ENCODE measurements at places on chromosomes 5 and 9.

DNA sequence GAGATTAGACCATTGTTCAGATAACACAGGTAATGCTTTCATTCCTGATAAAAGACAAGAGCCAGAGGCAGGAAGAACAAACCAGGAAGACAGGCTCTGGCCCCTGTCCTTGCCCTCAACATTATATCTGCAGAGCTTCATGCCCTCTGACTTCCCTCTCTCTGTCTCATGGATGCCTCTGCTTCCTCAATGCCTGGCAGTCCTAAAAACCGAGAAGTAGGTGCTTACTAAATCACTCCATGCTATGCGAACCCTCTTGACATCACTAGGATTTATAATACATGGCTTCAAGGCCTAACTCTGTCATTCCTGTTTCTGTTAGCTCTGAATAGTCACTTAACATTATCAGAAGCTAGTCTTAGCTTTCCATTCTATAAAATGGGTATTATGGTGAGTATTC, 117.8 kb downstream of the TLR4 start:
- no peak for DNase-seq

- DNase-seq, result no peak
Measured at GRCh38 chr5:94157704-94158539, 416.5 kb upstream of the POU5F2 start.

- no peak for DNase-seq
Measured at GRCh38 chr9:22103685-22104575, 94.8 kb upstream of the CDKN2B start.

DNA sequence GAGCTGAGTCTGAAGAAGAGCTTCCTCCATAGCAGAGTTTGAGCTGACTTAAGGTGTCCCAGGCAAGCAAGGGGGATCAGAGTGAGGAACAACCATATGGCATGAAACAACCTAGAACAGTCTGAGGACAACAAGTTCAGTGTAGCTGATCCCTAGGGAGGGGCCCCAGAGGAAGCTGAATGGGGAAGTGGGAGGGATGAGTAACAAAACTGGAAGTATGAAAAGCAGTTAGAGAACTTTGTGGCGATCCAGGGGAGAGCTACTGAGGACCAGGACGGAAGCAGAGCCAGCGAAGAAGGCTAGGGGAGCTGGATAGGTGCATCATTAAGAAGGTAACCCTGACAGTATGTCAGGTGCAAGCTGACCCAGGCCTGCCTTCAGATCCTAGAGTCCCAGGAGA, 580.8 kb downstream of the BNC2 start:
- DNase-seq, result no peak

DNA sequence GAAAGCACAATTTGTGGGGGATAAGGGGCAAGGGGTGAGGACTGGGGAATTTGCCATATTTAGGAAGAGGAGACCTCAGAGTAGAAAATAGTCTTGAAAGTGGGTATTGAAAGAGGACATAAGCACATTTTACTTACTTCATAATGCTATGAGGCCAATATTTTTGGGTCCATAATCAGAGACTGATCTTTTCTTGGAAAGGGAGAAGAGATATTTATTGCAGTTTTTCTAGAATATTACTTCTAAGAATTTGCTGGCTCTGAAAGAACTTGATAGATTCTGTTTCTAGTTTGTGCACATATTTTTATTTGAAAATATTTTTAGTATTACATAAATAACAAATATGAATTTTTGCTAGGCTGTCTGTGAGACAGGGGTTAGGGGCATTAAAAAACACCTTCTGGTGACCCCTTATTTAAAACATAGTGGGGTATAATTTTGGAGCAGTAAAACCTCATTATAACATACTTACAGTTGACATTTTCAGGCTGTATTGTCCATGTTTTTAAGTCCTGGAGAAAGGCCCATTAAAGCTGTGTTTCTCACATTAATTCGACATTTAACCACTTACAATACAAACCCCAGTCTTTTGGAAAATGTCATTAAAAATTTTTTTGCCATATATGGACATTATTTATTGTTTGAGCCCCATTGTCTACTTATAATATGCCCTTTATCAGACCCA, 118.9 kb upstream of the NFIB start:
- no peak for DNase-seq

DNA sequence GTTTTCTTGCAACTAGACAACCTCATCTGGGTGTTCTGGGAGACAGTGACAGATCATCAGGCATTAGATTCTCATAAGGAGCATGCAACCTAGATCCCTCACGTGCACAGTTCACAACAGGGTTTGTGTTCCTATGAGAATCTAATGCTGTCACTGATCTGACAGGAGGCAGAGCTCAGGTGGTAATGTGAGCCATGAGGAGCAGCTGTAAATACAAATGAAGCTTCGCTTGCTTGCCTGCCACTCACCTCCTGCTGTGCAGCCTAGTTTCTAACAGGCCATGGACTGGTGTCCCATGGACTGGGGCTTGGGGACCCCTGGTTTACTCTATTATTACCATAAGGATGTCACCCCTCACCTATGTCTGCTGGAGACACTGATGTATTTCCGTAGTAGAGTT, 166.8 kb downstream of the PSAT1 start:
- DNase-seq, result no peak

- no peak for DNase-seq
Measured at GRCh38 chr5:129063483-129064113, 31.0 kb upstream of the ISOC1 start.

- DNase-seq, result no peak
Measured at GRCh38 chr5:137735555-137736284, at the start of gene KLHL3. Gene KLHL3, minus strand, starts transcription at chr5:137736089. Its CDS starts 443 bp downstream, at chr5:137735646.

- DNase-seq, result no peak
Measured at GRCh38 chr9:72743836-72744235, 209.0 kb downstream of the ALDH1A1 start.

- DNase-seq, result no peak
Measured at GRCh38 chr9:122109035-122109813, 16.1 kb upstream of the TTLL11 start.

- DNase-seq, result no peak
Measured at GRCh38 chr5:71925608-71926091, 181.6 kb upstream of the MAP1B start.

DNA sequence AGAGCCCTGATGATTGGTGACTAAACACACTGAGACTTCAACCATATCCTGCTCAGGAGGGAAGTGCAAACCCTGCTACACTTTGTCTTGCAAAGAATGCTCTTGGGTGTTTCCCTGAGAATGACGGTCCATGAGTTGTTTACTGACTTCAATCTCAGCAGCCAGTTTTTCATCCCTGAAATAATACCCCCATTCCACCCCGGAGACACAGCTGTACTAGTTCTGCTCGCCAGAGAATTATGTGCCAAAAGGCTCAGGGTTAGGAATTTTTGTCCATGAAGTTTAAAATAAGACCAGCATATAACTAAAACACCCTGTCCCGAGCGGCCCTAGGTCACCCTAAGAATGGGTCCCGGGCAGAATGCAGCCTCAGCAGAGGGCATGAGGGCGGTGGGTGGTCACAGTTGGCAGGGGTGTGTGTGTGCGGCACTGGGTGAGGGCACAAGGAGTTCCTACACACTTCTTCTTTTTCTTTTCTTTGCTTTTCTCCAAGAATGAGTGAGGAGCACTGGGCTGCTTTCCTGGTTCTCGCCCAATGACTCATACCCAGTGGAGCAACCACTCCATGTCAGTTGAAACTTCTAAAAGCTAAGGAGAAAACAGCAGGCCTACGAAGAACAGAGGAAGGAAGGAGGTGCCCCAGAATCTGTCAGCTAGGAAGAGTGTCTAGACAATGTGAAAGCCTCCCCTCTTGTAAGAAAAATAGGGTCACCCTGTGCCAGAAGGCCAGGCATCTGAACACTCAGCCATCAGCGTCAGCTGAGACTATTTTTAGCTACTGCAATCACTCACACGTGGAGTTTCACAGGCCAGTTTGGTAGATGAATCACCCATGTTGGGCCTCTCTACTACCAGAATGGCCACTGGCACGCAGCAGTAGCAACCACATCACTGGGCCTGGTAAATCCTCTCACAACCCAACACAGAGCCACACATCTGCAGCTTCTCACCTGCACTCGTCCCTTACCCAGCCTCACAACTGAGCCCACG, 105.9 kb downstream of the DPYSL3 start:
- no peak for DNase-seq

DNA sequence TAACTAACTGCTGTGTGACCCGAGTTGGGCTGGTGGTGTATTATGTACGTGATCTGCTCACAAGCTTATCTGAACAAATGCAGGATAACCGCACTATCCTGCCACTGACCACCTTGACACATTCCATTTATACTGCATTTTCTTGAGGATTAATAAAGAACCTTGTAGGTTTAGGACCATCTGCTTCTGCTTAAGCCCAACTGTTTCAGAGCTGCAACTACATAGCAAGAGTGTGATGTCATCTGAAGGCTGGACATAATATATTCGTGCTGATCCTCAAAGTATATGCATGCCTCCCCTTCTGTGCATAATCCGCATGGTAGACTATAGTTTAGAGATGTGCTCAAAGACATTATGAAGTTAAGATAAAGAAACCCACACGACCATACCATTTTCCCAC, 435.9 kb downstream of the BNC2 start:
- DNase-seq, result no peak

DNA sequence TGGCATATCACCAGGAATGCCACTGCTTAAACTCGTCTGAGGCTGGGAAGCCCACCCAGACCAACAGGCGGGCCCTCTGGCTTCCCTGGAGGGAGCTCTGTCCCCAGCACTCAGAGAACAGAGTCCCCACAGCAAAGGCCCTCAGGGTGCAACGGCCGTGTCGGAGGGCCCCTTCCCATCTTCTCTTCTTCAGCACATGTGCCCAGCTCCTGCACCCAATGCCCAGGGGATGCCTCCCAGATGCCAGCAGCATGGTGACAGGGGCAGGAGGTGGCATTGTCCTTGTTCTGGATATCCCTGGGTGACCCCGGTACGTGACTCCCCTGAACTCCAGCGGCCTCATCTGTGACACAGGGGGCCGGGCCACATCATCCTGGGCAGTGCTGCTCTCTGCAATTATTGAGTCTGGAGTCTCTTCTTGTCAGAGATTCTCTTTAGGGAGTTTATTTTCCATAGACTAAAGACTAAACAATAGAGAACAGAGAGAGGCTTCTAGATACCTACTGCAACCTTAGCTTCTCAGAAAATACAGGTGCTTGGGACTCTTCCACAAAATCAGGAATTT, 13.6 kb upstream of the OLFM1 start:
- no peak for DNase-seq

GRCh38 chr9:113474360-113475028, 11.0 kb downstream of the RGS3 start:
- DNase-seq, result no peak

DNA sequence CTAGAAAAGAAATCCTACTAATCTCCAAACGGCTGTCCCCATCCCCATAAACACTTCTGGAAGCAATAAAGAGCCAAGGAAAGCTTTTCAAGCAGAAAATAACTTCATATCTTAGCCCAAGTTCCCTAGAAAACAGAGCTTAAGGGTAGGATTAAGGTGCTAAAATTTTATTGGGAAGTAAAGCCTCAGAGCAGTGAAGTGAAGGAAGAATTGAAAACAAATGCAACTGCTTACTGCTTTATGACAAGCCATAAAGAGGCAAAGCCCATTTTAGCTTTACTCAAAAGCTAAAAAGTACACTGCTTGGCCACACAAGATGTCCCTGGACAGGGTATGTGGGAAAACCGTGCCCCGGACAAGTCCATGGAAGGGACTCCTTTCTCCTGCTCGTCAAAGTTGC, 59.7 kb downstream of the APTX start:
- no peak for DNase-seq

DNA sequence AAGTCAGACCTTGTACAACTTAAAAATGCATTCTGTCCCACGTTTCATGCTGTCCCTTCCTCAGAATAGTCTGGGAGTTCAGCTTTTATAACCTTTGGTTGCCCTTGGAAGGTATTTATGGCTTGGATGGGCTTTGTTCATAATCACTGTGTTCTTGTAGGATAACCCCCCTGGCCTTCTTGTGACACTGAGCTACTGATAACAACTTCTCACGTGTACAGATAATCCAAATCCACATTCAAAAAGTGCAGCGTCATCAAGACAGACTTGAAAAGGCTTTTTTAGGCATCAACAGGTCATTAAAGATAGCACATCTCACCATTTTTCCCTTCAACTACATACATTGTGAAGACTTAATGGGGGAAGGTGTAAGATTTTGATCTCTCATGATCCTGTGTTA, 42.0 kb downstream of the SLC1A3 start:
- no peak for DNase-seq

DNA sequence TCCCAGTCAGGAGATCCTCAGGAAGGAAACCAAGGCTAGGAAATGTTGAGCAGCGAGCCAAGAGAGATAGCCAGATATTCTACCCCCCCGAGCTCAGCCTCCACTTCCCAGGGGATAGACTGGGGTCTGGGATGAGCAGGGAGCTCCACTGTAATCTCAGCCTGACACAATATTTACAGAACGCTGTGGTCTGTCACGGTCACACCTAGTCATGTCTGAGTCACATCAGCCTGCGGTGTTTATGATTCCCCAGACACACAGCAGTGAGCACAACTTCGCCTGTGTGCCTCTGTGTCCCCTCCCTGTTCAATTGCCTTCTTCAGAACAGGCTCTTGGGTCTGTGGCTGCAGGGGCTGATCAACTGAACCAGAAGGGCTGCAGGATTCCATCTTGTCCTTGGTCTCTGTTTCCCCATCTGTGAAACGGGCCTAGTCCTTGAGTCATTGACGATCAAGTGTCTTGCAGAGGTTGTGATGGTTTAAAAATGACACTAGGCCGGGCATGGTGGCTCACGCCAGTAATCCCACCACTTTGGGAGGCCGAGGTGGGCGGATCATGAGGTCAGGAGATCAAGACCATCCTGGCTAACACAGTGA, 8.6 kb upstream of the PRRX2 start:
- no peak for DNase-seq

DNA sequence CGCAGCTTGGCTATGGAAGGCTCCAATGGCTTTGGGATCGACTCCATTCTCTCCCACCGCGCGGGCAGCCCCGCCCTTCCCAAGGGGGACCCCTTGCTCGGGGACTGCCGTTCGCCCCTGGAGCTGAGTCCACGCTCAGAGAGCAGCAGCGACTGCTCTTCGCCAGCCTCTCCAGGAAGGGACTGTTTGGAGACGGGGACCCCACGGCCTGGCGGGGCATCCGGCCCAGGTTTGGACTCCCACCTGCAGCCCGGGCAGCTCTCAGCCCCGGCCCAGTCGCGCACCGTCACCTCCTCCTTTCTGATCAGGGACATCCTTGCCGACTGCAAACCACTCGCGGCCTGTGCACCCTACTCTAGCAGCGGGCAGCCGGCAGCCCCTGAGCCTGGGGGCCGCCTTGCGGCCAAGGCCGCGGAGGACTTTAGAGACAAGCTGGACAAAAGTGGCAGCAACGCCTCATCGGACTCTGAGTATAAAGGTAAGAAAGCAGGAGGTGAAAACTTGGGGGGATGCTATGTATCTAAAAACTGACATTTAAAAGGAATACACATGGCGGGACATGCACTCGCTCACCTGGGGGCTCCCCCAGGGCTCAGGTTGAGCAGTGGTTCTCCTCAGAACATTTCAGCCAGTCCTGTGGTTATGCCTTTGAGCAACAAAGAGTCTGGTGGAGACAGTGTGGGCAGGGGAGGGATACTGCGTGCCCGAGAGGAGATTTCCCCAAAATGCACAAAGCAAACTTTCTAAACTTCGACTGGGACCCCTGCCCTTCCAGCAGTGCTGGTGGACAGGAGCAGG, 579 bp downstream of the BARHL1 start:
- no peak for DNase-seq
